HCT116 (cell line): ENCODE measurements at places on chromosomes 2 and 18. TPM values are rescaled to one million over a fixed set of nuclear protein-coding genes. Genes with fewer than 3 reads are reported as not detected.

- H3K4me1 ChIP-seq, result no peaks in the 10 kb centered on the region
- no peak overlapping the region for H3K27ac ChIP-seq
- H3K36me3 ChIP-seq, result no peaks in the 10 kb centered on the region
- no peaks in the 10 kb centered on the region for H3K27me3 ChIP-seq
- no peak for DNase-seq
These were observed 143.2 kb upstream of the SETBP1 start for GRCh38 chr18:44537526-44537925.

DNA sequence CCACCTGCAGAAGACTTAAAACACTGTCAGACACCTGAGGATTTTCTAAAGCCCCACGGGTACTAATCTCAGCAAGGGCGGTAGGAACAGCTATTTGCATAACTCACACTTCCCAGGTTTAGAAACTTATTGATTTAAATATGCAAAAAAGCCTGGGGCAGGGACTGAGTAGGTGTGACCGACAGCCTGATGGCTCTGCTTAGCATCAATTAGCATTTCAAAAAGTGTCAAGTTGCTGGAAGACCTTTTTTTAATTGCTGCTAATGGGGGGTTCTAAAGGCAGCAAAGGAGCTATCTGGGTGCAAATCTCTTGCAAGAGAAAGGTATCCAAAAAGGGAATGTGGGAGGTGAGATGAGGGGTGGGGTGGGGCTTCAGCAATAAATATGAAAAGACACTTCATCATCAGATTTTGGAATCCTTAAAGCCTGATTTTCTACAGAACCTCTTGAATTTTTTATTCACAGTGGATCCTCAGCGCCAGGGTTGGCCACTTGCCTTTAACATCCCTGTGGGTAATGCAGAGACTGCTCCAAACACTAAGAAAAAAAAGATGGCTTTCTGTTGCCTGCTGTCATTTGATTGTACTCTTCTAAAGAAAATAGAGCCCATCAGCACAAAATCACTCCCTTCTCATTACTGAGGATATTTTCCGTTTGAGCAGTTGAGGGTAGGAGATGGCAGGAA lies 121.1 kb upstream of the RMP24 start:
- no peaks in the 10 kb centered on the region for H3K36me3 ChIP-seq
- no peak overlapping the region for H3K4me3 ChIP-seq
- no peaks in the 10 kb centered on the region for H3K4me1 ChIP-seq
- no peak overlapping the region for H3K27ac ChIP-seq
- DNase-seq, result no peak

GRCh38 chr2:120324933-120325332 lies 21.0 kb upstream of the INHBB start:
- H3K4me1 ChIP-seq, result no peaks in the 10 kb centered on the region
- no peak for DNase-seq
- no peak overlapping the region for H3K27ac ChIP-seq
- H3K36me3 ChIP-seq, result no peaks in the 10 kb centered on the region

The NAT8 gene
- total RNA-seq, result not detected

The MREG gene
- total RNA-seq, result 16.9 TPM

The KRTCAP3 gene
- total RNA-seq, result 65.7 TPM

The PTPRN gene
- not detected for total RNA-seq
